NCI-H510A (cell line): ENCODE measurements at places on chromosomes 11 and 22.

GRCh38 chr22:17281440-17281841 is 62.2 kb upstream of the ADA2 start:
- DNase-seq: no peak

- no peak for DNase-seq
Observed at GRCh38 chr22:35053060-35053835, 12.7 kb upstream of the ISX start.

DNA sequence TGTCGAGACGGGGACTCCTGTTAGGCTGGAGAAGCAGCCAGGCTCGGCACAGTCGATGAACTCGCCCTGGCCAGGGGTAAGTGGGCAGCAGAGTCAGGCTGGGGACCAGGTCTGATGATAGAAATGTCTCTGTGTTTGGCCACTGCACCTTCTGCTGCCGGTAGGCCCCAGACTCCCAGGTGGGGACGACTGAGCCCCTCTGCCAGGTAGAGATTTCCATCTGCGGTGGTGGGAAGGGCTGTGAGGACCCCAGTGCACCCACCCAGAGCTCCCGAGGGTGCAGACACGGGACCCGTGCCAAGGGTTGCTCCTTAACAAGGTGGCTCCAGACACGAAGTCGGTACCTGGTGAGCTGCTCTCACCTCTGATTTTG is 862.5 kb downstream of the TBC1D22A start:
- DNase-seq: no peak

- no peak for DNase-seq
Observed at GRCh38 chr22:31239771-31240370, 27.8 kb downstream of the LIMK2 start.

DNA sequence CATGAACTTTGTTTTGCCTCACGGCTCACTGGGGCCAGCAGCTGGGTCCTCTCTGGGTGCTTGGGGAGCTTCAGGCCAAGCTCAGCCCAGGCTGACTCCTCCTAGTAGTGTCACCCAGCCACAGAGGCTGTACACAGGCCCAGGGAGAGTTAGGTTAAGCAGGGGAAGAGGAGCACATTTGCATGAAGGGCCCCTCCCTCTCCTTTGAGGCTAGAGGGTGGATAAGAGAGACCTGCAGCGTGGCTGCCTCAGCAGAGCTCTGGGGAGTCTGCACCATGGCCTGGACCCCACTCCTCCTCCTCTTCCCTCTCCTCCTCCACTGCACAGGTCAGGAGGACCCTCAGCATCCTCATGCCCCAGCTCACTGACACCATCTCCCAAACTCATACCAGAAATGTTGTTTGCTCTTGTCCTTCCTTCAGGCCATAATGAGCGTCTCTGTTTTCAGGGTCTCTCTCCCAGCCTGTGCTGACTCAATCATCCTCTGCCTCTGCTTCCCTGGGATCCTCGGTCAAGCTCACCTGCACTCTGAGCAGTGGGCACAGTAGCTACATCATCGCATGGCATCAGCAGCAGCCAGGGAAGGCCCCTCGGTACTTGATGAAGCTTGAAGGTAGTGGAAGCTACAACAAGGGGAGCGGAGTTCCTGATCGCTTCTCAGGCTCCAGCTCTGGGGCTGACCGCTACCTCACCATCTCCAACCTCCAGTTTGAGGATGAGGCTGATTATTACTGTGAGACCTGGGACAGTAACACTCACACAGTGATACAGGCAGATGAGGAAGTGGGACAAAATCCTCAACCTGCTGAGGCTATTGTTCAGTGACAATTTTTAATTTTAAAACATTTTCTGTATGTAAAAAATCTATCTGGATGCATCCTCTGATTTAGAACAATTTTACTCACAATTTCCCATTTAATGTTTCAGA is 82.4 kb upstream of the VPREB1 start:
- DNase-seq: no peak

GRCh38 chr11:83033972-83034672 is 37.6 kb downstream of the RAB30 start:
- DNase-seq: no peak

DNA sequence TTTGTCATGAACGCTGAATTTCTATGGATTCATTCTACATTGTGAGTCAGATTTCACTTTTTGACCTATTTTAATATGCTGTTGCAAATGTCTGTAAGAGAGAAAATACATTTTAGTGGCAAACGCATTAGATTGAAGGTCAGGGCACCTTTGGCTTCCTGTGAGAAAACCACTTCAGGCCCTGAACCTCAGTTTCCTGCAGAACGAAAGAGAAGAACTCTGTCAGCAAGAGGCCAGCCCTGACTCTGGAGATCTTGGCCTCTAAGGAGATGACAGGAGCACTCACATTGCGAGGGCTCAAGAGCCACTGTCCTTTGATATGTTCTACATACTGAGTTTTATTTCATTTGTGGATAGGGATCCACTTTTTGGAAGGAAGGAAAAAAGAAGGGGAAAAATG is 83.6 kb downstream of the KCNJ1 start:
- DNase-seq: no peak

- DNase-seq: no peak
Observed at GRCh38 chr11:118238929-118239328, 13.2 kb downstream of the MPZL3 start.

GRCh38 chr11:38968951-38969350 is 2370.9 kb upstream of the RAG2 start:
- no peak for DNase-seq

DNA sequence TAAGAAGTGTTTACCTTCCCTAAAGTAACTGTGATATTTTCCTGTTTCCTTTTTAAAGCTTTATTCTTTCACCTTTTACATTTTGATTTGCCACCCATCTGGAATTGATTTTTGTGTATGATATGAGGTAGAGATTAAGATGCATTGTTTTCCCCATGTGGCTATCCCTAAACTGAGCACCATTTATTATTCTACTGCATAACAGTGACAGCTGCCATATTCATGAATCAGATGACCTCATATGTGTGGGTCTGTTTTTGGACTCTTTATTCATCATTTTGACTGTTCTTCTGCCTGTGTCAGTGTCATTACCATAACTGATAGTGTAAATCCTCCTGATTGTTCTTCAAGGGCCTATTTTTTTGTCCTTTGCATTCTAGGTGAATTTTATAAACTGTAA is 50.8 kb downstream of the HIPK3 start:
- DNase-seq: no peak

- no peak for DNase-seq
Observed at GRCh38 chr11:27290261-27291050, 72.6 kb downstream of the CCDC34 start.

- no peak for DNase-seq
Observed at GRCh38 chr22:19879992-19880785, 25.5 kb upstream of the GNB1L start.

DNA sequence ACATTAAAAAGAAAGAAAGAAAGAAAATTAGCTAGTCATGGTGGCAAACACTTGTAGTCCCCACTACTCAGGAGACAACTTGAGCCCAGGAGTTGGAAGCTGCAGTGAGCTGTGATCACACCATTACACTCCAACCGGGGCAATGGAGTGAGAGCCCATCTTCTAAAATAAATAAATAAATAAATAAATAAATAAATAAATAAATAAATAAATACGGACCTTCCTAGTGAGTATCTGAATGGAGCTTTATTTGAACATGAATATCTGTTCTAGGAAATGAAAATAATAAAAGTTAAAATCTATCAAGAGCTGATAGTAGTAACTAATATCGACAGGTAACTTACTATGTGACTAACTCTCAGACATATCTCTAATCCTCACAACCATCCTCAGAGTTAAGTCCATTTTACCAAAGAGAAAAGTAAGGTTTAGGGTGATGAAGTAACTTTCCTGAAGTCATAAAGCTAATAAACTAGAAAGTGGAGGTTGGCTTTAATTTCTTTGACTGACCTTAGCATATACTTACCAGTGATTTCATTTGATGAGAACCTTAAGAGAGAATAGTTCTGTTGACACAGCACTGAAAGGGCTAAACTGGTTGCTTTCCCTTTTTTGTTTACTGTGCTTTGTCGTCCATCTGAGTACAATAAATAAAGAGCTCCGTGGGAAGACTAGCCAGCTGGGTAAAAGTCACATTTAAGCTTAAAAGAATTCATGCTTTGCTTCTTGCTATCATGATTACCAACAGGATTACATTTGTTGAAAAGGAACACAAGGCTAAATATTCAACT is 22.4 kb downstream of the ENTHD1 start:
- DNase-seq: no peak

DNA sequence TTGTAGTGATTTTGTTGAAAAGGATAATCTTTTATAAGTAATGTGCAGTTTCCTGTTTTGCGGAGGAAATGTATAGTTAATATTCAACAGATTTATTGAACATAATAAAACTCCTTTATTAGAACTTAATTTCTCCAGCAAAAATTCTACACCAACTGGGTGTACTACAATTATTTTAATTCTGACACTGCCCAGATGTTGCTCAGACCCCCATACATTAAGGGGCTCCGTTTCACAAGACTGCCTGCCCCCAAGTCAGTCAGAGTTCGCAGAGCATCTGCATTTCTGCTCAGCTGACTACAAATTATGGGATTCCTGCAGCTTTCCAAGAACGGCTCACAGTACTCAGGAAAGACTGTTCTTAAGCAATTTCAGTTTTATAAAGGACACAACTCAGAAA is 6.2 kb downstream of the CEP57 start:
- no peak for DNase-seq

DNA sequence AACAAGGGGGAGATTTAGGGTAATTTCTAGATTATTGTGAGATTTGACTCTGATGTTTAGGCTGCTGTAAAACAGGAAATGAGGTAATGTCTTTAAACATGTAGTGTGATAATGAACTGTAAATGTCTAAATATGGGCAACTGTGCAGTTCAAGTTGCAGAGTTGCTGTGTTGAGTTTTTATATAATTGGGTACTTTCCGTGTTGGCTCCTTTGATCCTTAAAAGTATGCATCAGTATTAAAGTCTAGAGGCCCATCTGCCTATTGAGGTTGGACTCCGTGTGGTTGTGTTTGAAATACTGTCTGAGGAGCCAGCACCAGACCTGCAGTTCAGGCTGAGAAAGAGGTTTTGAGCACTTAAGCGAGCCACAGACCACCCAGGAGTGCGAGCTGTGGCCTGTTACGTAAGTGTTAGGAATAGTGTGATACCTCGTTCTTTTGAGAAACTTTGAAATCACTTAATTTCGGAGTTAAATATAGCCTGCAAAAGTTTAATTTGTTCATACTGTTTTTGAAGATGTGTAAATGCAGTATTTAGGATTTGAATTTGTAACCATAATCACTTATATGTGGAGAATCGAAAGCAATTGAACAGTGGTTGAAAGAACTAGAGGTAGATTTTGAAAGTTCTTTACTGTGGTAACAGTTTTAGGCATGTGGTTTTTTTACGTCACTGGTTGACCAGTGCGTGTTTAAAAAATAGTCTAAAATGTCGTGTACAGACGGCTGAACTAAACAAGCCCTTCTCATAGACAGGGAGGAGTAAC is 9.0 kb downstream of the FAM118A start:
- no peak for DNase-seq

DNA sequence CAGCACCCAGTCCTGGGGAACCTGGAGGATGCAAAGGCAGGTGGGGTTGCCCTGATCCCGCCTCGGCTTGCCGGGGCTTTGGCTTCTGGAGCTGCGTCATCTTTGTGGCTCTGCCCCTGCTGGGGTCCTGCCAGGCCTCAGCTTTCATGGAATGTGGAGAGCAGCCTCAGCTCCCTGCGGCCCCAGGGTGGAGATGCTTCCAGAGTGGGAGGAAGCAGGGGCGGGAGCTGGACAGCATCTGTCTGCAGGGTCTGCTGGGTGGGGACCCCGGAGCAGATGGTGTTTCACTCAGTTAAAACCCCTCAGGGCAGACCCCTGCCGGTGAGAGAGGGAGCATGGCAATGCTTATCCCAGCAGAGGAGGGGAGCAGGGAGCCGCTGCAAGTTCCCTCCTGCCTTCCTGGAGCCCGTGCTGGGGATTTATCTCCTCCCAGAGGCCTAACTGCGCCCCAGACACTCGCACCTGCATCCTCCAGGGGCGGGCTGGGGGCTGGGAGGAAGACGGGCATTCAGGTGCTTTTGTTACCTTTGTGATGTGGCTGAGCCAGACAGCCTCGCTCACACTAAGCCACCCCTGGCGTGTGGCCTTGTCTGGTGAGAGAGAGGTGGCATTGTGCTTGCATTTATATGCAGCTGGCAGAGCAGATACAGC is 15.7 kb downstream of the GRIK4 start:
- no peak for DNase-seq

DNA sequence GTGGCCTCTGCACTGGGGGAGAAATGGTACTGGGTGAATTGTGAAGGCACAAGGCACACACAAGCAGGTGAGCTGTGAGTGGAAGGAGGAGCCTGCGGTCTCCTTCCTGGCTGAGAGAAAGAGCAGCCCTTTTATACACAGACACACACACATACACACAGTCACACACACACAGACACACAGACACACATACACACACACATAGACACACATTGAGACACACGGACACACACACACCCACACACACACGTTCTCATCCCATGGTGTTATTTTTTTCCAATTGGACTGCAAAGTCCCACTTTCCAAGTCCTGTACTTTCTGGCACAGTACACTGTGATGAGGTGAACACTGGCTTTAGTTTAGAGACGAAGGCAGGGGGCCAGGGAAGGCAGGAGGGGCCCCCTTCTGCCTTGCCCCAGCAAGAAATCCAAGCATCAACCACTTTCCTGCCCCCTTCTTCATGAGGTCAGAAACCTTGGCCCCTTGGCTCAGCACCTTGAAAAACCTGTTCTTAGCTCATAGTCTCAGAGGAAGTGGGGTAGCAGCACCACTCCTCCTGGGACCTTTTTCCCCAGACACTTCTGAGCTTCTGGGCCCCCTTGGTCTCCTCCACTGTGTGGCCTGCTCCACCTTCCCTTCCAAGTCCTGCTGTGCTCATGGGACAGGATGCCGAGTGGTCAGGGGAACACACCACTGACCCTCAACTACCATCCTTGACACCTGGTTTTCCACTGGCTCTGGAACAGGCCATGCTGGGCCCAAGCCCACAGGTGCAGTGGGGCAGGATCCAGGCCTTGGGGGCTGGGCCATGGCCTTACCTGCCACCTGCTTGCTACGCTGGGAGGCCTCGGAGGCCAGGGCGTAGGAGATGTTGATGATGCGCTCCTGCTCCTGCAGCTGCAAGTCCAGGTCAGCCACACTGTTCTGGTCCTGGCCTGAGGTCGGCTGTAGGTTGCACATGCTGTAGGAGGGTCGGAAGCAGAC is 43.8 kb downstream of the C11orf58 start:
- no peak for DNase-seq

DNA sequence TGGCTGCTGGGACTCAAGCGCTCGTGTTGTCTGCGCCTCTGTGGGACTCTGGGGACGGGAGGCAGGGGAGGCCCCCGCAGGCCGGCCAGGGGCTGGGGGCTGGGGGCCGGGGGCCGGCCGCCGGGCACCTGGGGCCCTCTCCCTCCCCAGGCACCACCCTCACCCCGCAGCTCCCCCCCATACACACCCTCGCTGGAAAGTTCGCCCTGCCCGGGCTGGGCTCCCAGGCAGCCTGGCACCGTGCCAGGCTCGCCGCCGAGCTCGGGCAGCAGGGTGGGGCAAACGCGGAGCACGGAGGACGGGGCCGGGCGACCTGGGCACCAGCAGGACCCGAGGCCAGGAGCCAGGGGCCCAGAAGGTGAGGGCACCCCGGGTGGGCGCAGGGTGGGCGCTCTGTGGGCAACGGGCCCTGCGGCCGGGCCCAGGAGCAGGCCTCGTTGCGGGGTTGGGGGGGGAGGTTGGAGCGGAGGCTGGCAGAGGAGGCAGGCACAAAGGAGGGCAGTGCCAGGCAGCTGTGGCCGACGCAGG is 76.7 kb upstream of the WNT7B start:
- no peak for DNase-seq
